NCI-H1105 (cell line): ENCODE measurements at places on chromosomes 3 and 15.

- no peak for DNase-seq
Measured at GRCh38 chr15:31081056-31081455, 20.5 kb downstream of the TRPM1 start.

- no peak for DNase-seq
Measured at GRCh38 chr3:47412453-47412756, 31.6 kb downstream of the PTPN23 start.

- no peak for DNase-seq
Measured at GRCh38 chr15:73889053-73889761, 15.8 kb downstream of the TBC1D21 start.

- no peak for DNase-seq
Measured at GRCh38 chr3:16828815-16829214, 55.9 kb upstream of the PLCL2 start.

DNA sequence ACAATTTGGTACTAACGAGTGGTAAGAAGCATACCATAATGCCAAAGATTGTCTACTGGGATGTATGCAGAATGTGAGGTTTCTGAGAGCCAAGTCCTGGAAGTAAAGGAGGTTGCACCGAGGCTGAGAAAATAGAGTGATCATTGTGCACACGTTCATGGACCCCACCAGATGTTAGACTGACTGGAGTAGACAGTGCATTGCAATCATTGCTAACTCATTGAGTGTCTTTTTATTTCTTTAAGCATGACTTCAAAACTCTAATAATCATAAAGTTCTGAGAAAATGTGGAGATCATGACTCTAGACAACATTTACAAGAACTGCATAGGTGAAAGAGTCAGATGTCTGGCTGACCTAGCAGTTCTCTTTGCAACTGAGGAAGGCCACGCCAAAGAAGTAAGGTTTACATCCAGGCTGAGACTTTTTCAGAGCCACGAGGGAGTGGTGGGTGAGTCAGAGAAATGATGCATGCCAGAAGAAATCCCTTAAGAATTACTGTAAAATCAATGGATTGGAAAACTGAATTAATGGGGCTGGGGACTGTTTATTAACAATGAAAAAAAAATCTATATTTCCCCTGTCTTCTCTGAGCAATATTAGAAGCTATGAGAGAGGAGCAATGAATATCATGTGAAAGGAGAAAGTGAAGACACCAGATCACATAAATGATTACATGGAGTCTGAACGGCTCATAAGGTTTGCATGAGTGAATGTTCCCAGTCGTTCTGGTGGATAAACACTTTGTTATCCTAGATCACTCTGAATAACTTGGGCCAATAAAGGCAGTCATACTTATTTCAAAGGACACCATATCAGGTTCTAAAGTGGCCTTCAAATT, 76.0 kb upstream of the SLC25A26 start:
- DNase-seq: no peak

DNA sequence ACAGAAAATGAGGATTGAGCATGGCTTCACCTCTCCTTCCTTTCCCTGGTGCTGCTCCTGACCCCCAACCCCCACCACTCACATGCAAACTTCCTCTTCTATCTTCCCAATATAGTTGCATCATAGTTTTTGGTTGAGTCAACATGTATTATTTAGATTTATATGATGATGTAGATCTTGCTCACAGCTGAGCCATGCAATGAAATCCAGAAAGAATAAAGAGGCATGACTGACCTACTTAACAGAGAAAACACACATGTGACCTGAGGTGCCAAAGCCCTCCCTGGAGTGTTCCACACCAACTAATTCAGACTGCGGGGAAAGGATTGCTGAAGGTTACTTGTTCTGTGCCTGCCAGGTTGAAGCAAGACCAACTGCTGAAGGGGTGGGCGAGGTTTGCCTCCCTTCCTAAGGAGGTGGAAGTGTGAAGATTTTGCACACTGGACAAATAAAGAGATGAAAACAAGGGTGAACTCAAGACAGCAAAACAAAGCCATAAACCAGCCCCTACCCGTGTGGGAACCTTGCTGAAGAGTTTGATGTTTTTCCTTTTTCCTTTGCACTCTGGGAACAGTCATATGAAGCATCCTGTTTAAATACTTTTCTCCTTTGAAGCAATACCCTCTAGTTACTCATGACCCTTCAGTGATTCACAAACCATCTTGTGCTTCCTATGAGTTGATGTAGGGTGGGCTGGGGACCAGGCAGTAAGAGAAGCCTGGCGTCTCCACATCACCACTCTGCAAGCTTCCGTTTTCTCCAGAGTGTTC, 155.2 kb upstream of the UBE2E1 start:
- DNase-seq: no peak

DNA sequence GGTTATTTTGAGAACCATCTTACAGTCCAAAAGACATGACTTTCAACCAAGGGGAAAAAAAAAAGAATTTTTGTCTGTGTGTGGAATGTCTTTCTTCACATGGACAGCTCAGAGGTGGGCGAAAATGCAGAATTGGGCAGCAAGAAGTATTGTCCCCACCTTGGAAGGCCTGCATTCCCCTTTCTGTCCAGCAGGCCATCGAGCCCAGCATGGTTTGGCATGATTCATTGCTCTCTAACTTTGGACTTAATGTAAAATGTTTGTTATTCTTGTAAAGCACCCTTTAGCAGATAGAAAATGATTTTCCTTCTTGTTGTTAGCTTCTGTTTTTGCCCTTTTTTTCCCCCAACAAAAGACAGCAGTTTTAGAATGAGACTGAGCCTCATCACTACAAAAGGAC, 12.4 kb downstream of the MYO1E start:
- DNase-seq: no peak

DNA sequence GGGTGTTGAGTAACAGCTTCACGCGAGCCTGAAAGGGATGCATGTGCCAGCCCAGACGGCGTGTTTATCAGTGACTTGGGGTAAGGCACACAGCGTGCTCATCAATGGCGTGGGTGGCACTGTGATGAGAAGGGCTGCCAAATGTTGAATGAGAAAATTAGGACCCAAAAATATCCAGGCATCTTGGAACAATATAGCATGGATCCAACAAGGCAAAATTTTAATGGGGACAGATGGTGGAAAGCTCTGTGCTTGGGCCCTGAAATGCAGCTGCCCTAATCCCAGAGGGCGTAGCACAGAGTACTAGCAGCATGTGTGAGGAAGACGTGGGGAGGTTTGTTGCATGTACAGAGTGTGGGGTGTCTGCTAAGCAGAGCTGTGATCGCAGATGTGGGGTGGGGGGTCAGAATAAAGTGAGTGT, 48.9 kb downstream of the SSUH2 start:
- DNase-seq: no peak

DNA sequence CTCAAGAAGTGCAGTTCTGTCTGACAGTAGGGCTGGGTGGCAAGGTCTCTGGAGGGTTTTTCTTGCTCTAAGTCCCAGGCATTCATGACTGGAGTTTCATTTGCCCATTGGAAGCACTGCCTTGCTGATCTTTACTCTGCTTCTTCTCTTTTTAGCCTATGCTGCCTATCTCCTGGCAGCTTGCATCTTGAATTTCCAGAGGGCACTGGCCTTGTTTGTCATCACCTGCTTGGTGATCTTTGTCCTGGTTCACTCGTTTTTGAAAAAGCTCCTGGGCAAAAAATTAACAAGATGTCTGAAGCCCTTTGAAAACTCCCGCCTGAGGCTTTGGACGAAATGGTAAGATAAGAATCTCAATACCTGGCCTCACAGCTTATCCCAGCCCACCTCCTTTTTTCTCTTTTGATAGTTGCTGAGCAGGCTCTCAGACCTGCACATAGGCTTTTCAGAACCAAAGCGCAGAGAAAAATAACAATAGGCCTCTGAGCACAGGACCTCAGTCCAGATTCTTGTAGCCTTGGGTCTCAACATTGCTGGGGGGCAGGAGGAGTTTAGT, 10.9 kb downstream of the SLC28A2 start:
- no peak for DNase-seq

GRCh38 chr3:112770032-112770626, 76.5 kb downstream of the CD200R1L start:
- DNase-seq: no peak

- no peak for DNase-seq
Measured at GRCh38 chr3:179181993-179182551, 33.9 kb downstream of the PIK3CA start.

- DNase-seq: peak; percentile 13
Measured at GRCh38 chr3:193744048-193744821, 151.2 kb downstream of the OPA1 start.

DNA sequence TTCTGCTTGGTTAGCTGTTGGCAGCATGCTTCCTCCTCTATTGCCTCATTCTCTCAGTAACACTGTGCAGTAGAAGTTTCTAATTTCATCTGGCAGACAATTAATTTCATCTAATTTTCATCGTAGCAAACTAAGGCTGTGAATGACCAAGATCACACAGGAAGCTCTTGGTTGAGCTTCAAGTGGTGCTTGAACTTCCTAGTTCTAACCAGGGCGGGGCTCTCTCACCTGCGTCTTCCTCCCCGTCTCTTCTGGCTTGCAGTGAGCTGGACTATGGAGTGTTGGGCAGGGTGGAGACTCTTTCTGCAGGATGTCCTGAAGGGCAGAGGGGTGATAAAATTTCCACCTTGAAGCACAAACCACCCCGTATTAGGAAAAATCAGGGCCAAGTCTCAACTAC, 2.0 kb upstream of the IL16 start:
- no peak for DNase-seq

DNA sequence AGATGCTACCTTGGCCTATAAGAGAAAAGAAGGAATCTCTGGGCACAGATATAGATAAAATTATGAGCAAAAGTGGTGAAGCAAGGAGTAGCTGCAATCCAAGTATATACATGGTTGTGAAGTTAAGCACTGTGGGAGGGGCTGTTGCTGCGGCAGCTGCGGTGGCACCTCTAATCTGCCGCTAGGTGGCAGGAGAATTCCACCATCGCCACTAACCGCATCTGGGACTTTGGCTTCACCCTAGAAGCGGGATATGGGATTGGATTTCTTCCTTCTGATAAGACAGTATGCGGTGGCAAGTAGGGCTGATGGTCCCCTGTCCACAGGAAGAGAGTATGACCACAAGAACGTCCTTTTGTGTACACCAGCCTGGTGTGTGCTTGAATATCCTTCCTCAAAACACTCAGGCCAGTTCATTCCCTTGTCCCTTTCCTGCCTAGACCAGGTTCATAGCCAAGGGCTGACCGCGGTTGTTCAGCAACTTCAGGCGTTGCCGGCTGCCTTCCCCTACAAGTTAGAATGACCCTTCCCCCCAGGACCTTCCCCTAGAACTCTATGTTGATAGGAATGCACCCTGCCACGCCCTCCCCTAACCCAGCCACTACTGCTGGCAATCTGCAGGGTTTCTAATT, 5.1 kb downstream of the MAGEL2 start:
- DNase-seq: peak; percentile 17

- no peak for DNase-seq
Measured at GRCh38 chr15:49652922-49653321, 32.1 kb downstream of the DTWD1 start.

DNA sequence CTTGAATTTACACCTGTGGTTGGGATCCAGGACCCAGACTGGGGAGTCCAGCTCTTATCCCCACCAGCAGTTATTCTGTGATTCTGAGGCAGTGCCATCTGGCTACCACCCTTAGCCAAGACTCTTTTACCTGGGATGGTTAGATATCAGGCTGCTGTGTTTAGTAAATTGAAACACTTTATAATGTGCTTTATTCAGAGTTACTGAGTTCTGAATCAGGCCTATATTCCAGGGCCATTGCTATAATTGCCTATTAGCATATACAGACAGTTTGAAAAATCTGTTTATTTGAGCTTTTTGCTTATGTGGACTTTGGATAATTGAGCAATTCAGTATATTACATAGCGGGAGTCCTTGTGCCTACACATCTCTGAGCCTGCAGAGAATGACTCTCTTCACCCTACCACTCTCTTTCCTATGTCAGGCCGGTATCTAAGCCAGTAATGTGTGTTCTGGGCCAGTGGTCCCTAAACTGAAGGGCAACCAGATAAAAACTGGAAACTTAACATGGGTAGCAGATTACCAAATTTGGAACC, 45.4 kb upstream of the TRAK1 start:
- no peak for DNase-seq

- no peak for DNase-seq
Measured at GRCh38 chr15:27723821-27724220, 375.3 kb downstream of the OCA2 start.

- DNase-seq: no peak
Measured at GRCh38 chr3:153370680-153371079, 208.7 kb downstream of the RAP2B start.

GRCh38 chr15:76987896-76988860, 6.7 kb upstream of the PSTPIP1 start:
- DNase-seq: no peak

DNA sequence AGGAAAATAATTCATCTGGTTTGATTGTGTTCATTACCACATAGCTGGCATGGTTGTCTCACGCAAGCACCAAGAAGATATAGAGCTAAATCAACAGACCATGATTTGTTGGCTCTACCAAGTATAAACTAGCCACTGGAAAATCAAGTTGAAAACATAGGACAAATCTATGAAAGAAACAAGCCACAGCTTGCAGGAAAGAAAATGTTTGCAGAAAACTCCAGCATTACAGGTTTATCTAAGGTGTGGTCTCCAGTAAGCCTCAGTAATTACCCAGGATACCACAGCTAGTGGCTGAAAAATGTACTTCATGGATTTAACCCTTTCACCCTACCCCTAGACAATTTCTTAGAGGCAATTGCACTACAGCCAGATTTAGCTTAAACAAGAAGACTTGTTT, 340.6 kb downstream of the SOX2 start:
- DNase-seq: peak; percentile 21

GRCh38 chr3:123344175-123344906, 104.5 kb downstream of the ADCY5 start:
- DNase-seq: no peak

GRCh38 chr15:57902155-57902554, 163.4 kb downstream of the ALDH1A2 start:
- DNase-seq: no peak

GRCh38 chr15:64001148-64001547, 45.1 kb downstream of the DAPK2 start:
- no peak for DNase-seq

DNA sequence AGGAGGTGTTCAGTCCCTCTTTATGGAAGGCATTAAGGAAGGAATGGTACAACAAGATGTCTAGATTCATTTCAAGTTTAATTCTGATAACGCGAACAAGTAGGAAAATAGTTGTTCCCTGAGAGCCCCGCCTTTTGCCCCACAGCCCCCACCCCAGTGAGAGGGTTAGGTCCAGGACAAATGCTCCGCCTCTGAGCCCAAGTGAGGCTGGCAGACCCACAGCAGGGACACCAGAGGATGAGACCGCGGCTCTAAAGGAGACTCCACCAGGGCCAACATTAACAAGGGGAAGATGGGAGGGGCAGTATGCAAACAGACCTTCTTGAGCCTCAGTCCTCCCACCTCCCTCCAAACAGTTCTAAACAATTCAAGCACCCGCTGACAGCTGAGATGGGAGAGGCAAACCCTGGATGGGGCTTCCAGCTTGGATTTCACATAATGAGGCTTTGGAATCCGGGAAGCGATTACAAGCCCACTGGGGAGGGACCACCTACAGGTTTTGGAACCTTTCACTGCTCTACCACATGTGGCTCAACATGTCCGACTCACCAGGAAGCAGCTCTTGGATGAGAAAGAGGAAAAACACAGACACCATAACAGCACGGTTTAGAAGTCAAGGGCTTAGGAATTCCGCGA, 42.9 kb upstream of the IREB2 start:
- no peak for DNase-seq

- DNase-seq: no peak
Measured at GRCh38 chr15:25933456-25934158, 70.5 kb upstream of the ATP10A start.
